Fibroblast of mammary gland (primary cell): ENCODE measurements at places on chromosomes 13 and 19.

GRCh38 chr19:2542341-2543069 lies 66.6 kb downstream of the GADD45B start:
- DNase-seq: peak; percentile 26

DNA sequence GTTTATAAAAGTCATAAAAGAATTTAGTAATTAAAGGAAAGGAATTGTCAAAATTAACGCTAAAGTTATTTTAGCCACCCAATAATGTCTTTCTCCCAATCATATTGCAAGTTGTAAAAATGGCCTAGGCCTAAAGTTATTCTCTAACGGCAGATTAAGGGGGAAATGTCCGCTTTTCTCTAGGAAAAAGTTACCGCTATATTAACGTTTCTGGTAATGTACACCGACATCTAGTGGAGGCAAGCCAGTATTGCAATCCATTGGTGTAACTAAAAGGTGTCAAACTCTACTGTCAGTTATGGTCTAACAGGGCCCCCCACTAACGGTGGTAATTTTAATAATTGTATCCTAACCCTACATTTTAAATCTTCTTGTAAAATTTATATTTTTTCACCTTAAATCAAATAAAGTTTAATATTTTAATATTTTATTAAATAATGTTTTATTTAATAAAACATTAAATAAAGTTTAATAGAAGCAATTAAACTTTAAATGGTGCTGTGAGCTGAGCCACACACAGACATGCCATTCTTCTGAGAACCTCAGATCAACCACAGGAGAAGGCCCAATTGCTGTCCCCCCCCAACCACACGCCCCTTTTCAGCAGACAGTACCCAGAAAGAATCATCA lies 35.9 kb upstream of the ZSCAN5A start:
- peak; percentile 51 for DNase-seq

- no peak for DNase-seq
These were observed 6.7 kb upstream of the ZNF548 start for GRCh38 chr19:57382806-57383488.

GRCh38 chr19:11387162-11388034 lies 3.3 kb upstream of the EPOR start:
- no peak for DNase-seq

DNA sequence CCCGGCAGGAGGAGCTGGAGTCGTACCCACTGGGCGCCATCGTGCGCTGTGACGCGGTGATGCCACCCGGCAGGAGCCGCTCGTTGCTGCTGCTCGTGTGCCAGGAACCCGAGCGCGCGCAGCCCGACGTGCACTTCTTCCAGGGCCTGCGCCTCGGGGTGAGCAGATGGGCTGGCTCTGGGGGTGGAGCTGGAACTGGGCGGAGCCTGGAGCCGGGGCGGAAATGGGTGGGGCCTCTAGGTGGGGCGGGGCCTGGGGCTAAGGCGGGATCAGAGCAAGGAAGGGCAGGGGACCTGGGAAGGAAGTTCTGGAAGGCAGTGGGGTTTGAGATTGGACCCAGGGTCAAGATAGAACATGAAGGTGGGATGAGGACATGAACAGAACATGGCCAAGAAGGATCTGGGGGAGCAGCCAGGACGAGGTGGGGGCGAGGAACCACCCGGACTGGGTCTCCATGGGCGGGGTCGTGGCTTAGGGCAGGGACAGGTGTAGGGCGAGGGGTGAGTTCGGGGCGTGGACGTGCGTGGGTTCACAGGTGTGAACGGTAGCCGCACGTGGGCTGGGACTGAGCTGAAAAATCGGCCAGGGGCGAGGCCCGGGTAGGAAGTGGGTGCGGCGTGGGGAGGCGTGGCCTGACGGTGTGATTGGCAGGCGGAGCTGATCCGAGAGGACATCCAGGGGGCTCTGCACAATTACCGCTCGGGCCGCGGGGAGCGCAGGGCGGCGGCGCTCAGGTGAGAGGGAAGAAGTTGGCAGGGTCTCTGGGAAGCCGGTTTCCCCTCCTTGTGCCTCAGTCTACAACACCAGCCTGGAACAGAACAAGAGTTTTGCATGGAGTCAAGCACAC lies 4.7 kb downstream of the EPS8L1 start:
- DNase-seq: peak; percentile 67

GRCh38 chr13:113924184-113924901 lies 49.5 kb downstream of the C13orf46 start:
- DNase-seq: no peak

DNA sequence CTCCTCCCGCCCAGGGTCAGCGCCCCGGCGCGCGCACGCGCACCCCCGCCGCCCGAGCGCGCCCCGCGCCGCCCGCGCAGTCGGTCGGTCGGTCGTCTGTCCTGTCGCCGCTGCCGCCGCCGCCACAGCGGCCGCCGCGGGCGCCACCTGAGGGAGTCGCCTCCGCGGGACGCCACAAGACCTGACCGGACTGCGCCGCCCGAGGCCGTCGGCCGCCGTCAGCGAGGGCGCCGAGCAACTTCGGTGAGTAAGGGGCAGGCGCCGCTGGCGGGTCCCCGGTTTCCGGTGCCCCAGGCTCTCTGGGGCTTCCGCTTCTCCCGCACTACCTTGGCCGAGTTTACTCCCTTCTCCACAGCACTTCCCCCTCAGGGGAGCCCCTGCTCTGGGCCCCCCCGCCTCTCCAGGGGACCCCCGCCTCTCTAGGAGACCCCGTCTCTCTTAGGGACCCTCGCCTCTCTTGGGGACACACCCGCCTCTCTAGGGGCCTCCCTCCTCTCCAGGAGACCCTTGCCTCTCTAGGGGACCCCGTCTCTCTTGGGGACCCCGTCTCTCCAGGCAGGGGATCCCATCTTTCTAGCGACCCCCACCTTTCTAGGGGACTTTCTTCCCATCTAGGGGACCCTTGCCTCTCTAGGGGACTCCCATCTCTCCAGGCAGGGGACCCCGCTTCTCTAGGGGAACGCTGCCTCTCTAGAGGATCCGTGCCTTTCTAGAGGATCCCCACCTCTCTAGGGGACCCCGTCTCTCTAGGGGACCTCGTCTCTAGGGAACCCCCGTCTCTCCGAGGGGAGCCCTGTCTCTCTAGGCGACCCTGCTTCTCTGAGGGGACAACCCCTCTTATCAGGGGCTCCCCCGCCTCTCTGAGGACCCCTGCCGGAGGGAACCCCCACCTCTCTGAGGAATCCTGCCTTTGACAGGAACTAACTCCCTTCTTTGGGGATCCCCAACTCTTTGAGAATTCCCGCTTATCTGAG lies 19.3 kb upstream of the GATAD2A start:
- DNase-seq: no peak

- DNase-seq: peak; percentile 94
These were observed 2.8 kb downstream of the SWSAP1 start for GRCh38 chr19:11377237-11377636.

- no peak for DNase-seq
These were observed 4.4 kb downstream of the C13orf46 start for GRCh38 chr13:113969311-113969972.

DNA sequence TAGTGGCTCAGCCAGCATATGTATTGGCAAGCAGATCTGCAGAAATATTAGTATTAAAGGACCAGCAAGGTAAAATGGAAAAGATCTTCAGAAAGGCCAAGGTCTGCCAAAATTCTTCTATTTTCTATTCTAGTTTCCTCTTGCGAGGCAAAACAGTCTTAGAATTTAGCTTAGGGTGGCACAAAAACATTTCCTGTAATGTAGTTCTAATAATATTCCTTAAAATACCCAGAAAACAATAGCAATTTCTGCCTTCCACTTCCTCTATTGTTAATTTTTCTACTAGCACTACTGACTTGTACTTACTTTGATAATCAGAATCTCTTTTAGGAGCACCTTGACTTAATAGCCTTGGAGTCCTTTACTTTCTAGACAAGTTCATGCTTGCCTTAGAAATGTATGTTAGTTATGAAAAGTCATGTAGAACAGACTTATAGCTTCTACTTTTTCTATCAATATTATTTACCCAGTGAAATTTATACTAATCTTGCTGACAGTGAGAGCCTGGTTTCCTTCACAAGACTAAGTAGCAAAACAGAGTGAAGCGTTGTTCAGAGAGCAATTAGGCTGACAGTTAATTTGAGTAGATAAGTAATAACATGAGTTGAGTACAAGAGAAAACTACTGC lies 23.9 kb upstream of the LPAR6 start:
- DNase-seq: no peak

GRCh38 chr13:70856711-70857110 lies 748.5 kb upstream of the KLHL1 start:
- no peak for DNase-seq

DNA sequence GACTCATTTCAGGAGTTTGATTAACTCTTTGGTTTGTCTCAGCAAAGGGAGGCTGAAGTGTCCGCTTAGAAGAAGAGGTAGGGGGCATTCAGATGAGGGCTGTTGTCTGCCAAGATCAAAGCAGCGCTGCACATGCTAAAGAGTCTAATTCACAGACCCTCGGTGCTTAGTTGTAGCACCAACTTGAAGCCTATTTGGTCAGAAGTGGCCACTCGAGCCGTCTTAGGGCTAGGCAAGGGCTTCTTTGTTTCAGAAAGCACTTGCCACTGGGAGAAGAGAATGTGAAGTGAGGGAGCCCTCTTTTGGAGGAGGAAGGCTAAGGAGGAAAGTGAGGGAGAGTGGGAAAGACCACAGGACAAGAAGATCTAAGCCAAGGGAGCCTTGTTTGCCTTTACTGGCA lies 313.4 kb upstream of the TMTC4 start:
- peak; percentile 41 for DNase-seq

- DNase-seq: peak; percentile 27
These were observed 207.2 kb downstream of the SPRY2 start for GRCh38 chr13:80133631-80134261.

DNA sequence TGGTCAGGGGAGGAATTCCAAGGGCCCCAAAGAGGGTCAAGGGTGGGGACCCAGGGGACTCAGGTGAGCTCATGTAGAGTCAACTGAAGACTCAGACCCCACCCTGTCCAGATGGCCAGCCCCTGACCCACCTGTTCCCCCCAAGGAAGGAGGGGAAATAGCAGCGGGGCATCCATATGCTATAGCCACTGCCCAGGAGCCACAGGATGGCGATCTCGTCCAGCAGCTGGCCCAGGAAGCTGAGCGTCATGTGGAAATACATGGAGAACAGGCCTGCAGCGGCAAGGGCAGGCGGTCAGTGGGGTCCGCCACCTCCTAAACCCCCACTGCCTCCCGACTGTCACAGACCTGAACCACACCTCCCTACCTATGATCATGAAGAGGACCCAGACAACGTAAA lies 21.4 kb downstream of the ACER1 start:
- DNase-seq: no peak

GRCh38 chr13:51663973-51664957 lies 80.0 kb downstream of the WDFY2 start:
- no peak for DNase-seq

DNA sequence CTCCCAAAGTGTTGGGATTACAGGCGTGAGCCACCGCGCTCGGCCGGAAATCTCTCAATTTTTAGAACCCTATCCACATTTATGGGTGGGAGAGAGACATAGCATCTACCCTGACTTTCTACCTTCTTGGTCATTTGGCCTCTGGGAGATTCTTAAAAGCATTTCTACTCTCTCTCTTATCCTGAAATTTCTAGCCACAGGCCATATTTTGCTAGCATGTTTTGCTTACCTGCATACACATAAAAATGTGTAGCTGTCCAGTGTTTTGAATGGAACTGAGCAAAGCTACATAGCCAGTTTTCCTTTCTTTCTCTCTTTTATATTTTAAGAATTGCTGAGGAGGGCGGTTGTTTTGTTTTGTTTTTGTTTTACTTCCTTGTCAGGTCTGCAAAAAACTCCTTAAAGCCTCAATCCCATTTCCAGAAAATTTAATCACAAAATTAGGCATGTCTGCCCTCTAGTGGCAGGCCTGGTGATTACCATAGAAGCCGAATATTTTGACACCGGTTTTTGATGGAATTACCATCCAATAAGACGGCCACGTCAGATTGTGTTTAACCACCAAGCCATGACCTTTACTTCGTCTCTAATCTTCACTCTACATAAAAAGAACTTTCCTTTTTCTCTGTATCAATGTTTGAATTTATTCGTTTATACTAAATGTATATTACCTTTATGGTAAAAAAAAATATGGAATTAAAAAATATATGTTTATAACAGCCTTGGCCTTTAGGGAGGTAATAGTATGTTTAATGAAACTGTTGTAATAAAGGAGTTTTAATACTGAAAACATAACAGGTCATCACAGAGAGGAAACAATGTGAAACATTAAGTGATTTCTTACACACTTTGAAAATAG lies 34.4 kb upstream of the OXGR1 start:
- DNase-seq: peak; percentile 67

- no peak for DNase-seq
These were observed 84.0 kb downstream of the GPC5 start for GRCh38 chr13:91482427-91482826.
